BJ (cell line): ENCODE measurements at places on chromosomes 5 and 9.

DNA sequence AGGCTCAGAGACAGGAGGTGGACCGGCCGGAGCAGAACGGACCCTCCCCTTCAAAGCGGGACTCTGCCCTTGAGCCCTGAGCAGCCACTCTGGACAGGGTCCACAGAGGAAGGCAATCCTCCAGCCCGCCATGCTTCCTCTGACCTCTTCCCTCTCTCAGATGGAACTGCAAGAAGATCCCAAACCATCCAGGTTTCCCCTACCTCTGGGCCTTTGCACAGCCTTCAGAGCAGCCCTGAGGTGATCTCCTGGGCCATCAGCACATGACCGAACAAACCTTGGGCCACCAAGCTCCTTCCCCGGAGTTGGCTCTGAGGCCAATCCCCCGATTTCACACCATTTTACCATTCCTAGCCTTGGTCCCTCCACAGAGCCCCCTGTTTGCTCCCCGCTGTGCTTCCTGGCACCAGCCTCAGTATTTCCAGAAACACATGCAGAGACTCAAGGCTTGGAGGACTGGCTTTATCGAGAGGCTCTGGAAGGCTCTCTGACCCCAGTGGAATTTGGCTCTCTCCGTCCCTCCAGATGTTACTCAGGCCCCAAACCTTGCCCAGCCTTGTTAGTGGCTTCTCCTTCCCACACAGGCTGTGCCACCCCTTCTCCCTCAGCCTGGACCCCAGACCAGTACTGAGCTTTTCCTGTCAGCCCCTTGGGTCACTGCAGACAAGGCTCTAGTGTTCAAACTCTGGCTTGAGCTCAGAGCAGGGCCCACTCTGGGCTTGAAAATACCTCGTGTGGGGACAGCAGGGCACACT lies 48.6 kb upstream of the KCNMB1 start:
- DNase-seq, result no peak

DNA sequence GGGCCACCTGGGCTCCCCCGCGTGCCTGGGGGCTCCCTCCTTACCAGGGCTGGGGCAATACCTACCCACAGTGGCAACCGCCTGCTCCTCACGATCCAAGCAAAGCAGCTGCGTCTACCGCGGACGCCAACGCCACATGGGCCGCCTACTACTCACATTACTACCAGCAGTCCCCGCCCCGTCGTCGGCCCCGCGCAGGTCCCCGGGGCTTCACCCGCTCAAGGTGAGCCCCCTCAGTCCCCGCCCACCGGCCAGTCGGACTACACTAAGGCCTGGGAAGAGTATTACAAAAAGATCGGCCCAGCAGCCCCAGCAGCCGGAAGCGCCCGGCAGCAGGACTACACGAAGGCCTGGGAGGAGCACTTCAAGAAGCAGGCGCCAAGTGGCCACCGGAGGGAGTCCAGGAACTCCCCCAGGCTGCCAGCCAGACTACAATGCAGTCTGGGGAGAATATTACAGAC lies 106.0 kb upstream of the MTAP start:
- no peak for DNase-seq

DNA sequence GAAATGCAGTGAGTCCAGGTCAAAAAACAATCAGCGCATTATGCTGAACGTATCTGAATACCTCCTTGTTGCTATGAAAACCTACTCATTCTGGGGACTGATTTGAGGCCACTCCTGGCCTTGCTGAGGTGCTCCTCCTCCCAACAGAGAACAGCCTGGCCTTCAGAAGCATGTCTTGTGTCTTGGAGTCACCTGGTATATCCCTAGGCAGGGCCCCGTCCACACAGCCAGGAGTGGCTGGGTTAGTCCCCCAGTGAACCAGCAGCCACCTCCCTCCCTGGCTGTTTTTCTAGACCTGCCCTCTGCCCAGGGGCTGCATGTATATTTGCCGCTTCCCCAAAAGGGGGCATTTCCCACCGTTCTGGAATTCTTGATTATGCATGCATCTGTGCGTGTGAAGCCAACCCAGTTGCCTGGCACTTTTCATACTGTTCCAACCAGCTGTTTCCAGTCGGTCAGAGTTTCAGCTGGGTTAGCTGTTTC lies 99.2 kb upstream of the SPATA31C2 start:
- no peak for DNase-seq

GRCh38 chr5:122605236-122605635 lies 169.6 kb upstream of the SNX2 start:
- DNase-seq, result no peak

- DNase-seq, result no peak
These were observed 133.5 kb downstream of the CD180 start for GRCh38 chr5:67063055-67063454.

DNA sequence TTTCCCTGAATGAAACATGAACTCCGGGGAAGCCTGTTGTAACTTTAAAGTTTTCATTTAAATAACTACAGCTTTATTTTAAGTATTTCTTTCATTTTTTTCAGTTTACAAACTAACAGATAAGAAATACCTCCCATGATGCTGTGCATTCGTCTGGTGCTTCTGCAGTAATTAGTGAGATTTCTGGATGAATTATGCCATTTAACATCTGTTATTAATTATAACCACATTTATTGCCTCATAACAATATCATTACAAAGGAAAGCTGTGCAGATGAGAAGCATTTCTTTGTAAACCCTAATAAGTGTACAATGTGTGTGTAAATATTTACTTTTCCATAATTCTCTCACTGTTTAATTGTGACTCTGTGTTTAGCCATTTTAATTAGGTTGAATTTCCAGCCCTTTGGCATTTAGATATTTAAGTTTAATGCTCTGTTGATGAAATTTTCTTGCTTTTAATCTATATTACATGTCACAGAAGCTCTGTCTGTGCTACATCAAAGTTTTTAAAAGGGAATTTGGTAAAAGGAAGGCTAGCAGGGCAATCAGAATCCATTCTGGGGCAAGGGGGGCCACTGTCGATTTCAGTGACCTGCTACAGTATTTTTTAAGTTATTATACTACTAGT lies 418.0 kb downstream of the SPATA31D1 start:
- no peak for DNase-seq

DNA sequence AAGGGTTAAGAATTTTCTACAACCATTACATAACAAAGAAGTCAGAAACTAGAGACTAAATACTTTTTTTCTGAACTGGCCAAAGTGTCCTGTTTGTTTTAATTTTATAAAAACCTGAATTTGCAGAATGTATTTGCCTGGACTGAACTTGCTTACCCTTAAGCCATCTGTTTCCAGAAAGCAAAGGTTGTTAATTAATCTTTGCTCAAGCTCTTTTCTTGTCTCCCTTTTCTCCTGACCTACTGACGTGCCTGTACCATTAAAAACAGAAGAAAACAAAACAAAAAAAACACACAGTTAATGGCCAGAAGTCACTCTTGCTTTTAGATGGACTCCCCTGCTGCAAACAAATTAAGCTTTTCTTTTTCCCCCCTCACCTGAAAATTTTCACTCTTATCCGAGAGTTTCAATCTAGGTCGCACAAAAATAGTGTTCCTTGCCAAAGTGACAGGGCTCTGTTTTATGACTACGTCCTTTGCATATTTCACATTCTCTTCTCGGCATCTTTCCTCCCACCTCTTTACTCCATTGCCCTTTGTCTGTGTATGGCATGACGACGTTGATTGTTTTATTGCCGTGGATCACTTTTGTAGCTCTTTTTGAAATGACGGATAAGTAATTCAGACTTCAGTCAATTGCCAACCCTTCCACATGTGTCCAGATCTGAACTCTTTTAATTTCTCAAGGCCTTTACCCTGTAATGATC lies 333.8 kb upstream of the GRIN3A start:
- no peak for DNase-seq

- no peak for DNase-seq
These were observed 75.4 kb upstream of the LPAR1 start for GRCh38 chr9:111113712-111114111.

DNA sequence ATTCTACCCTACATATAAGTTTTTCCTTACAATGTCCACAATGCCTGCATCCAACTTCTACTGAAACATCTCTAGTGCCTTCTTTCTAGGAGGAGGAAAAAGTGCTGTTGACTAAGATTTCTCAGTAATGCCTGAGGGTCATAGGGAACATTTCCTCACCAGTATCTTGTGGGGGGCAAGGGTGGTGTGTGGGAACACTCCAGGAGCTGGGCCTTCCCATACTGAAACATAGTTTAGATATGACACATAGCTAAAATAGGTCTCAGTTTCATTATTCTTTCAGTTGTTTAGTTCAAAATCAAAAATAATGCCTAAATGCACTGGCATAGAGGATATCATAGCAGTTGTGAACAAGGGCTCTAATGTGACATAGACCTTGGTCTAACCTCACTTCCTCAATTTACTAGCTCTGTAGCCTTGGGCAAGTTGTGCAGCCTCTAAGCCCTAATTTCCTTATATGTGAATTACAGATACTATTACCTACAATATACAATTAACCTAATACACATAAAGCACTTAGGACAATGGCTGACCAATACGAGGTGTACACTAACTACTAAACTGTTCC lies 66.1 kb downstream of the HAPLN1 start:
- no peak for DNase-seq

DNA sequence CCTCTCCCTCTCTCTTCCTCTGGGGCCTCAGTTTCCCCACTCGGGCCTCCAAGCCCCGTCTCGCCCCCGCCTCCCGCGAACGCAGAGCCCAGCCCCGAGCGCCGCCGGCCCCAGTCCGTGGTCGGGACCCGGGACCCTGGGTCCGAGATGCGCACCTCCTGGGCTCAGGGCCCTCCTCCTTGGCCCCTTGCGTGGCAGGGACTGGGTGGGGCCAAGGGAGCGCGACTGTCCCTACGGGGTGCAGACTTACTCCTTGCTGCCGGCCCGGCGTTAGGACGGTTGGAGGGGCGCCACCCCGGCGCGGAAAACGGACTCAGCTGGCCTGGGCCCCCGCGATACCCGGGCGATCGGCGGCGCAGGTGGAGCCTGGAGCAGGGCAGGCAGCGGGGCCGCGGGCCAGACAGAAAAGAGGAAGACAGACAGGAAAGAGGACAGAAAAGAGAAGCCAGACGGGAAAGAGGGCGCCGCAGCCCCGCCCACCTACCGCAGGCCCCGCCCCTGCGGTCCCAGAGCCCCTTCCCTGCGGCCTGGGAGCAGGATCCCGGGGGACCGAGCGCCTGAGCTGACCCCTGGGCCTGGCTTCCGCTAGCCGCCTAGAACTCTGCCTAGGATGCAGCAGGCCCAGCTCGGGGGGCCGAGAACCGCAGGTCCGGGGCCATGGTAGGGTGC lies at the start of gene GBGT1:
GBGT1 (minus strand) TSS at position 411 of the 669 bp plus-strand sequence. CDS start 1,502 bp downstream, outside the sequence.
- DNase-seq, result no peak

DNA sequence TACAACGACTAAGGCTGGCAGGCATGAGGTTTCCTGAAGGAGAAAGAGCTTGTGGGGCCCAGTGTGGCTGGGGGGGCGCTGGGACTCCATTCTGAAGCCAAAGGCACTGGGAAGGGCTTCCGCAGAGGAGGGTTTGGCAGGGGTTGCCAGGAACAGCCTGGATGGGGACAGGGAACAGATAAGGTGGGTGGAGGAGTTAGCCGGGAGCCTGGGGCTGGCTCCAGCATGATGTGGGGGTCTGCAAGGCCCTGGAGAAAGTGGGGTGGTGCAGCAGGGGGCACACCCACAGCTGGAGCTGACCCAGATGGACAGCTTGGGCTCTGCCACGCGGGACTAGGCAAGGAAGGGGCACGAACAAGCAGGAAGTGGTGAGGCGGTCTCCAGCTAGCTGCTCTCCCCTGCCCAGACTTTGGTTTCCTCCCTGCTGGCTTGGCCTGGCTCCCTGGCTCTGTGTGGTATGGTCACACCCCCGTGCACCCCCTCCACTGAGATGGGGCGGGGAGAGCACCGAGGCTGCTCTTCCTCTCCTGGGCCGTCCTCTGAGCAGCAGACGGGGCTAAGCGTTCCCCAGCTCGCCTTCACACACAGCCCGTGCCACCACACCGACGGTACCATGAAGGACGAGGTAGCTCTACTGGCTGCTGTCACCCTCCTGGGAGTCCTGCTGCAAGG lies at the start of gene LTC4S:
LTC4S (plus strand) TSS at position 519 of the 672 bp plus-strand sequence; CDS start at position 614, 95 bp downstream.
- DNase-seq, result no peak

GRCh38 chr9:8895106-8895860 lies 1095.7 kb upstream of the DMAC1 start:
- DNase-seq, result no peak

DNA sequence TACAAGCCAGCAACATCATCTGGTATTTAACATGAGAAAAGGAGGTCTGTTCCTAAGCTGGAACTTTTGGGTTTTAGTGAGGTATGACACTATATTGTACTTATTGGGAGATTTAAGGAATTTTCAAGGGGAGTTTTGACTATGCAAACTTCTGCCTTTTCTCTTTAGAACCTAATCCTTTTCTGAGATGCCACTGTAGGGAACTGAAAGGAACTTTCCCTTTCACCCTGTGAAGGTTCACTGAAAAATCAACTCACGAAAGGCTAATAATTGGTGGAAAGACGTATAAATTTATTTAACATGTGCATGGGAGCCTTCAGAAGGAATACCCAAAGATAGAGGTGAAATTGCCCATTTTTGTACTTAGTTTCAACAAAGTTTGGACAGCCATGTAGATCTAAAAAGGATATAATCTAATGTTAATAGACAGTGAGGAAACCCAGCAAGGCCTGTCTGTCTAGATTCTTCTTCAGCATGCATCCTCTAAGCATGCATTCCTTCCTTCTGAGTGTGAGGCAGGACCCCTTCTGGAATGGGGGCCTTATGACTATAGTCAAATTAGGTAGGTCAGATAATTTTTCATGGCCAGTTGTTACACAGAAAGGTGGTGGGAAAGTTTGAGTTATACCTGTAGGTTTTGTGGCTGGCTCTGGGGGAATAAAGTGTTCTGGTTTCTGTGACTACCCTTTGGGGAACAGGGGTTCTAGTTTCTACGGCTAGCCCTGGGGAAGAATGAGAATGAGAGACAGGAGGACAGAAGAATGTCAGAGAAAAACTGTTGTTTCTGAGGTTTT lies 200.3 kb downstream of the C9orf152 start:
- DNase-seq, result no peak

DNA sequence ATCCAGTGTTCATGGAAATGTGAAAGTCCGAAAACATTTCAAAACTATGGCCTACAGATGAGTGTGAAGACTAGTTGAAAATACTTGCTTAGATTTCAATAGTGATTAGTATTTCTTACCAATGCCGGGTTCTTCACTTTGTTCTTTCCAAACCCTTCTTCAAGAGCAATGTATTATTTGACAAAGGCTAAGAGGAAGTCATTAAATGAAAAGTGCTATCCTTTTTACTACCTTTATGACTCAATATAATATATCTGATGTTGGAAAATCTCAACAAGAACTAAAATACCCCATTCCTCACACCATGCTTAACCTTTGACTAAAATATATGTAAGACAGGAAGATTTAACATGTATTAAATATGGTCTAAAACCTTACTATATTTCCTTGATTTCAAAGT lies 6.7 kb upstream of the MIER3 start:
- DNase-seq, result no peak

- DNase-seq, result no peak
These were observed 27.0 kb downstream of the MSX2 start for GRCh38 chr5:174751154-174752000.

- no peak for DNase-seq
These were observed 1051.3 kb upstream of the DMAC1 start for GRCh38 chr9:8850914-8851313.
